AG10803 (cell line): ENCODE measurements at places on chromosomes 1 and 21.

- no peak for DNase-seq
Observed at GRCh38 chr1:100090471-100090870, 42.3 kb downstream of the SASS6 start.

GRCh38 chr1:23996700-23997229 is 16.6 kb upstream of the SRSF10 start:
- DNase-seq: no peak

DNA sequence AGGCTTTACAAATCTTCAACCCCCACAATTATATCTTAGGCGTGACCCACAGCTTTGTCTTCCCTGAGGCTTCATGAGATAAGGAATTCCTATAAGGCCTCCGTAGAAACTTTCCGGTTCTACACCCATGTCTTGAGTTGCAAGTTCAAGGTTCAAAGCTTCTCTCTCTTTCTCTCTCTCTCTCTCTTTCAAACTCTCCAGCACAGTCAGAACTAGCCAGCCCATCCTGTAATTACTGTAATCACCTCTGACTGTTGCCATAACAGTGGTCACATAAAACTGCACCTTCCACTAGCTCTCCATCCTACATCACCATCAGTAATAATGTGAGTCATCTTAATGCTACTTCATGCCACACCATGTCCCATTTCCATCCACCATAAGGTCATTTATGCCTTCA is 90.0 kb upstream of the NFASC start:
- DNase-seq: no peak

- DNase-seq: no peak
Observed at GRCh38 chr1:61152469-61153105, 70.2 kb downstream of the NFIA start.

DNA sequence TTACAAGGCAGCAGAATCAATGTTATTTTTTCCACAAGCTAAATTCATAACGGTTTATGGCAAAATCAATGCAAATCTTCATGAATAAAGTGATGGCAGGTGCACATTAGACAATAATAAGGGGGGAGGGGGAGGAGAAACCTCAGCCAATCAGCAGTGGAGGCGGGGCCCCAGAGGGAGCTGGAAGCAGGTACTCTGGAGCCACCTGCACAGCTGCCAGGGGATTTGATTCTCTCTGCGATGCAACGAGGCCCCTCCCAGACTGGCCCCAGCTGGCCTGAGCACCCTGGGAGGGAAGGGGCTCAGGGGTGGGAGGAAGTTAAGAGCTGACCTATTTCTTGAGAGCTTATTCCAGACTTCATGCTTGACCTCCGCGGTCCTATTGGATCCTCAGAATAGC is 127.8 kb upstream of the IGSF21 start:
- DNase-seq: no peak

- DNase-seq: no peak
Observed at GRCh38 chr1:10613340-10613739, 138.6 kb downstream of the PEX14 start.
